Fibroblast of upper back skin (primary cell): ENCODE measurements at places on chromosomes 2 and 18.

DNA sequence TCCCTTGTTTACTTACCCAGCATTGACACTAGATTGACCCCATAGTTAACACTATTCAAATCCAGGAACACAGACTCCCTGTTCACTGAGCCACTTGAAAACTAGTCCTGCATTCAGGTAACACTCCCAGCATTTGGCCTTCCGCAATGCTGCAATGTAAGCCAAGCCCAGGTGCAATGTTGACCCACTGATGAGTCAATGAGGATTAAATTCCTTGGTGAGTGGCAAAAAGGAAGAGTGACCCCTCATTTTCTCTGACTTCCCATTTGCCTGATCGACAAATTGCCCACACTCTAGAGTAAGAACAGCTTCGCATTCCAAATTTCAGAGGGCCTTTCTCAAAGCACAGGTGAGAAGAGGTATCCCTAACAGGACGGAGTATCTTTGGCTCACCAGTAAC, 251.9 kb downstream of the FBXO15 start:
- no peak for DNase-seq

DNA sequence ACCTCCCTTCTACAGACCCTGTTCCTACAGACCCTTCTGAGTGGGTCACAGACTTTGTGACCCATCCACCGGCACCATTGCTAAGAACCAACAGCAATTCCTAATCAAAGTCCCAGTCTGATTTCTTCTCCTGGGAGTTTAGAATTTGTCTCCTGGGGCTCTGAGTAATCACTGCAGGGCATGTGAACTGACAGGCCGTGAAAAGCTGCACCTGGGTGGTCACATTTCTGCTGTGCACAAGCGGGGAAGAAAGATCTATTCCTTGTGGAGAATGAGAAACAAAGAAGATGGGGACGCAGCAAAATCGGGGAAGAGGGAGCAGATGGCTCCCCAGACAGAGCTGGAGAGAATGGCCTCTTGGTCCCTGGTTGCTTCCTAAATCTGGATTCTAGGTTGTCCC, 151.0 kb downstream of the ARL4C start:
- no peak for DNase-seq

DNA sequence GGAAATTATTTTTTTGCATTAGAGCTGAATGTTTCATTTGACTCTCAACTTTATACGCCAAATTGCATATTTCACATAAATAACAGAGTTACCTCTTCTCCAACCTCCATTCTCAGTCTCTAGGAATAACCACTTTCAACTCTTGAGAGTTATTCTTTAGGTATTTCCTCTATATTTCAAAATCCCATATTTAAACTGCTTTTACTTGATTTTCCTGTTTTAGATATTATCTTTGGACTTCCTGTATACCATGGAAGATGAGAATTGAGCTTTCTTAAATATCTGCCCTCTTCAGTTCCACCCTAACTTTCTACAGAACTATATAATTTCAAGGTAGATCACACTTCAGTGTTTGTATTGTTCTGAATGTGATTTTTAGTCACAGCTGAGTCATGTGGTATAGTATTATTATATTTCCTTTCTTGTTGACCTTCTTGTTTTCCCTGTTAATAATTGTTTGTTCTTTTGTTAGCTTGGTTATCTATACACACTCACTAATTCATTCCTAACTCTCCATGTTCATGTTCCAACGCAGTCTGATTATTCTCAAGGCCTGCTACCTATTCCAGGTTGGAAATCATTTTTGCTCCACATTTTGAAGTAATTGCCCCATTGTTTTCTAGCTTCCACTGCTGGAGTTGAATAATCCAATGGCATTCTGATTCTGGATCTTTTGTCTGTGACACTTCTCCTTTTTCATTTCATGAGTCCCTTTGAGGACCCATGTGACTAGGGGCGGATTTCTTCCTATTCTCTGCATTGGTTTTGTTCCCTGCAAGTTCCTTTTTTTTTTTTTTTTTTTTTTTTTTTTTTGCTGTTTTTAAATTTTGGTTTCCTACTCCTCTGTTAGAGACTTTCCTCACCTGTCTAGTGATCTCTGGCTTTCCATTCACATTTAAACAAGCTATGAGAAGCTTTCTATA, 156.8 kb upstream of the RBMS1 start:
- DNase-seq: no peak

- DNase-seq: peak; percentile 60
Measured at GRCh38 chr2:168030862-168031624, 216.4 kb downstream of the STK39 start.

GRCh38 chr2:128341621-128342020, 23.0 kb upstream of the HS6ST1 start:
- no peak for DNase-seq

DNA sequence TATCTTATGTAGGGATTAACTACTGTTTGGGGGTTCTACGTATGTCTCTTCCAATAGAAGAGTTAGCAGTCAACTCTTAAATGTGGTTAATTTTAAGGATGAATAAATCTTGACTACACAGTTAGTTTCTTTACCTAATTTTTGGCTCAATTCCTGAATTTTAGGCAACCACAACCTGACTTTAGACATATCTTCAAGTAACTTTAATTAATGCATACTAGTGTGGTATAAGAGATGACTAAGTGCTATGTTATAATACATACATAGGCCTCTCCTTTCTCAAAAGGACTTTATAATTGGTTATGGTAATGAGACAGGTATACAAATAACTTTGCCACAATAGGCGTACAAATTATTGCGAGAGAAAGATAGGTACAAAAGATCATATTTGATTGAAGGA, 312.0 kb downstream of the IRS1 start:
- DNase-seq: no peak
